ENCODE measurements at places on chromosomes 1 and 21. TPM values are rescaled to one million over a fixed set of nuclear protein-coding genes. Genes with fewer than 3 reads are reported as not detected.
A peak's percentile ranks its signal among the peaks of the same experiment; 100 is the strongest.

DNA sequence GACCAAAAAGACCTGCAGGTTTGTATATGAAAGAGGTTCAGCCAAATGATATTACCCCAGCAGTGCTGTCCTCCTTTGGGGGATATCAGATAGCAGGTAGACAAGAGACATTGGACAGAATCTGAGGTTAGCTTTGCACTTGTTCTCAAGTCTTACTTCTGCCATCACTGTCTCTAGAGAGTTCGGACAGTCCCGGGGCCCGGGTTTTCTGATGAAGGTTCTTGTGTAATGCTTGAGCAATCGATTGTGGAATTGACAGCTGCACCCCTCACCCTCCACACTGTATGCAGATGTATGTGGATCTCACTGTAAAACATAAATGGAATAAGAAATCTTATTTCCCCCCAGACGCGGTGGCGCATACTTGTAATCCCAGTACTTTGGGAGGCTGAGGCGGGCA, 56.2 kb upstream of the MORC3 start:
- DNase-seq: no peak

DNA sequence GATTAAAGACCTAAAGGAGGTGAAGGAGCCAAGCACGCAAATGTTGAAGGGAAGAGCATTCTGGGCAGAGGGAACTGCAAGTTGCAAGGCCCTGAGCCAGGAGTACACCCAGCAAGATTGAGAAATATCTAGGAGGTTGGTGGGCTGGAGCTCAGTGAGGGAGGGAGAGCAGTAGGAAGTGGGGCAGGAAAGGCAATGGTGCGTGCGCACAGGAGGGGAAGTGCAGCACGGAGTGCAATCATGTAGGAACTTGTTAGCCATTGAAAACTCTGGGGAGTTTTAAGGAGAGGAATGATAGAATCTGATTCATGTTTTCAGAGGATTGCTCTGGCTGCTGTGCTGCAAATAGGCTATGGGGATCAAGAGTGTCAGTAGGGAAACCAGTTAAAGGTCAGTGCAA, 13.2 kb upstream of the IGSF3 start:
- no peak for DNase-seq

Gene IGSF9
- 19.3 TPM for polyA plus RNA-seq

Gene SYNC
- polyA plus RNA-seq: 1.7 TPM

- DNase-seq: no peak
Observed at GRCh38 chr1:177849130-177849529, 120.7 kb downstream of the SEC16B start.

Gene RPTN
- not detected for polyA plus RNA-seq

DNA sequence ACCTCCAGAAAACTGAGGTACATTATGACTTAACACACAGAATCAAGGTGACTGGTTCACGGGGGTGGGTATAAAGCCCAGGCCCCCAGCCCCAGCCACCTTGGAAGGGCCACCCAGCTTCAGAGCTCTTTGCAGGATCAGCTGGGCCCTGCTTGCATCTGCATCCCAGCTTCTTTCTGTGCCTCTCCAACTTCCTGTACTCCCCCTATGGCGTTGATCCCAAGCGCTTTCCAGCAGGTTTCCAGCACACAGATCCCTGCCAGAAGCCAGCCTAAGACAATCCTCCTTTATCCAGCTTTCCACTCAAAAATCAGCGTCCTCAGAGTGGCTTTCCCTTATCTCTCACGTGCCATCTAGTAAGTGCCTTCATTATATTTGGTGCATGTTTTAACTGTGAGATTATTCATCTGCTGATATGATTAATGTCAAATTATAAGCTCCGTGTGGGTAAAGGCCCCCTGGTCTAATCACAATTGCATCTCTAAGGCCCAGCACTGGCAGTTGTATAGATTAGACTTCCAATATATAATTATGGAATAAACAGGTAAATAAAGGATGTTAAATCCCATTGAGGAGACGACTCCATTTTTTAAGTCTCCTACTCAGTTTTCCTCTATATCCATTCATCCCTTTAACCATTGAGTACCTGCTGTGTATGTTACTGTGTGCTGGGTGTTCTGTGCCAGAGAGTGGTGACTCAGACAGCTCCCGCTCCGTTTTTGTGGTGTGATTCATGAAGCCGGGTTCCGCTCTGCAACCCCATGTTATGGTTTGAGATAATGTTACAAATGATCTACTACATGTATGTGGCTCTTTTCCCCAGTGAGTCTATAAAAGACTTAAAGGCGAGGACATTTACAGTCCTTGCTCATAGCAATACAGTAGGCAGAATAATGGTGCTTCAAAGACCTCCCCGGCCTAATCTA, 387.6 kb downstream of the PCP4 start:
- peak; percentile 47 for DNase-seq

Gene SNIP1
- polyA plus RNA-seq: 15.9 TPM

- no peak for DNase-seq
Observed at GRCh38 chr1:150820730-150821512, 12.9 kb upstream of the CTSK start.

DNA sequence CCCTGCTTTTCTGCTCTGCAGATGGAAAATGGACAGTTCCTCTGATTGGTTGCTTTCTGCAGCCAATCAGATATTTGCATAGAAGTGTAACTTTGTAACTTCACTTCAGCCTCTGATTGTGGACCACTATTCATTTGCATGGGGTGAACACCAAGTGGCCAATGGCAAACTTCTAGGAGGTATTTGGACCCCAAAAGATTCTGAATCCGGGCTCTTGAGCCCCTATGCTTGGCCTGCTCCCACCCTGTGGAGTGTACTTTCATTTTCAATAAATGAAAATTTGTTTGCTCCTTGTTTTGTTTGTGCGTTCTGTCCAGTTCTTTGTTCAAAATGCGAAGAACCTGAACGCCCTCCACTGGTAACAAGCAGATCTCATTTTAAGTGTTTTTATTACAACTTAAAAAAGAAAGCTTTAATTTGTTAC, 6.4 kb upstream of the GSTM4 start:
- DNase-seq: no peak

Gene CHRM3
- polyA plus RNA-seq: 6.5 TPM

GRCh38 chr1:31040038-31040437, 25.5 kb downstream of the PUM1 start:
- no peak for DNase-seq

GRCh38 chr1:78291872-78292271, 198.9 kb upstream of the PTGFR start:
- no peak for DNase-seq
